ENCODE measurements at places on chromosomes 16 and 17.
A peak's percentile ranks its signal among the peaks of the same experiment; 100 is the strongest.

DNA sequence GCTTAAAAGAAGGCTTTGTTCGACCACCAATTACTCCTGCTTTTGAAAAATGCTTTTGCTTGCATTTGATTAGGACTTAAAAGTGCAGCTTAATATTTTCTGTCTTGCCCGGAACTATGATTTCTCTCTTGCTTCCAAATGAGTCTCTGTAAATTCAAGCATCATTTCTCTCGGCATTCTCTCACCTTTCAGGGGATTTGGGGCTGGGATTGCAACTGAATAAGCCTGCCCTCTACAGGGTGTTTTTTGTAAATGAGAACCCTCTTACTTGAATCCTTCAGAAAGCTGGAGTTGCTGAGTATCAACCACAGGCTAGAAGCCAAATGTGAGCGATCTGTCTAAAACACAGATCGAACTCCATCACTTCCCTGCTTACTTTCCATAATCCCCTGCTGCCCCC lies 234.6 kb downstream of the TMEM114 start:
- DNase-seq = no peak

DNA sequence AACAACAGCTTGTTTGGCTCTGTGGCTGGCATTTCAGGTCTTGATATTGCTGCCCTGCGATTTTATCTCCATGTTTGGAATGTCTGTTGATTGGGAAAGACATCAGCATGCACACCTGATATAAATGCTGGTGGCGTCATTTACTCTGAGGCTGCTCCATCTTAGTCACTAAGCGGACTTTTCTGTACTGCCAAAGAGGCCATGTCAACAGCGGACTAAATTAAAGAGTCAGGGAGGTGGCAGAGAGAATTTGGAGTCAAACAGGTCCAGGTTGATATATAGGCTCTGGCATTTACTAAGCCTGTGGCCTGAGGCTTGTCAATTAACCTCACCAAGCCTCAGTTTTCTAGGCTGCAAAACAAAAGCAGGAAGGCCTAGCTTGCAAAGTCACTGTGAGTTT lies 6.2 kb downstream of the RBFOX1 start:
- no peak for DNase-seq

GRCh38 chr17:4499431-4500190 lies 930 bp downstream of the SPNS2 start:
- DNase-seq = no peak

- DNase-seq = no peak
These were observed 7.7 kb upstream of the CEP295NL start for GRCh38 chr17:78910497-78911284.

- DNase-seq = no peak
These were observed 367.0 kb downstream of the FOXL1 start for GRCh38 chr16:86945166-86945900.

DNA sequence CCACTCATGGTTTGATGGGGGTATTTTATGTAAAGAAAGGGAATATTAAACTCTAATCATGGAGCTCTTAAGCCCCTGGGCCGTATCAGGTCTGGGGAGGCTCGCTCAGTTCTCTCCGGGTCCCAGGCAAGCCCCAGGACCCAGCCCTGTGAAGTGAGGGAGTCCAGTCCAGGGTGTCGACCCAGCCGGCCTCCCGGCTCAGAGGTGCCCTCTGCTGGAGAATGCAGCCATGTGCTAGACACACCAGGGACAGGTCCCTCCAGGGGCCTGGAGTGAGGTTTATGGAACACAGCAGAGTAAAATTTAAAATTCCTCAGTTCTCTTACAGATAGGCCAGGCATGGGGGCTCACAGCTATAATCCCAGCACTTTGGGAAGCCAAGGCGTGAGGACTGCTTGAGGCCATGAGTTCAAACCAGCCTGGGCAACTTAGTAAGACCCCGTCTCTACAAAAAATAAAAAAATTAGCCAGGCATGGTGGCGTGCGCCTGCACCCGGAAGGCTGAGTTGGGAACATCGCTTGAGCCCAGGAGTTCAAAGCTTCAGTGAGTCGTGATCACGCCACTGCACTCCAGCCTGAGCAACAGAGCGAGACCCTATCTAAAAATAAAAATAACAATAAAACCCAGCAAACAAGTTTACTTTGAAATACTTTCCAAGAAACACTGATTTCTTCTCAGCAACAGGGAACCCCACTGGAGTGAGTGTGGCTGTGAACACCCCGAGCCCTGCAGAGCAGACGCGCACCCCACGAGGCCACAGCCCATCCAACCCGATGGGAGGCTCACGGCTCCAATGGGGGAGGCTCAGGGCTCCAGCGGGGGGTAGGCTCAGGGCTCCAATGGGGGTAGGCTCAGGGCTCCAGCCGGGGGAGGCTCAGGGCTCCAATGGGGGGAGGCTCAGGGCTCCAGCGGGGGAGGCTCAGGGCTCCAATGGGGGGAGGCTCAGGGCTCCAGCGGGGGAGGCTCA lies 72.2 kb downstream of the ZNF778 start:
- DNase-seq = peak; percentile 53

DNA sequence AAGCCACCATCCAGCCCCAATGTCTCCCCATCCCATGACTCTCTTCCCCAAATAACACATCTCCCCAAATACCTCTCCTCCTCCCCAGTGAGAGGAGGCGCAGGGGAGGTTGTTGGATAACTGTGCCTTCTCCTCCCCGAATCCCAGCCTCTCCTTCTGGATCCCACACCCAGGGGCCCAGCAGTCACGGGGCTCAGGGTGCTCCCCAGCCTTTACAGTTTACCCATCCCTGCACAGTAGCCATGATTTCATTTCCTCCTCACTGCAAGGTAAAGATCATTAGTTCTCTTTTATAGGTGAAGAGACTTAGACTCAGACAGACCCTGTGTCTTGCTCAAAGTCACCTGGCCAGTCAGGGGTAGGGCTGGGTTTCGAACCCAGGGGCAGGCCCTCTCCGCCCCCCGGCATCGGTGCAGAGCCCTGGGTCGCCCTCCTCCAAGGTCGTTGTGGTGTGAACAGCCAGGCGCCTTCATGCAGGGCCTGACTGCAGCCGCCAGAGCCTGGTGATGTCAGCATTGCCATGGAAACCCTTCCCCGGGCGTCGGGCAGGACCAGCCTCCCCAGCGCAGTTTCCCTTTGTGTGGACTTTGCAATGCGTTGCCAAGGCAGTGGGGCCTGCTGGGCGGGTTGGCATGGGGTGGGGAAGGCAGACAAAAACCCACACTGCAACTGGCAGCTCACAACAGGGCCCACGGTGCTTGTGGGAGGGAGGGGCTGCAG lies 53.3 kb upstream of the TOB1 start:
- DNase-seq = peak; percentile 48

Measured in stimulated activated naive B cell treated with anti-CD40 and anti-IgM and Interleukin-4, amounts not matched to agents 10 μg/mL and 1 μg/mL and 100 μg/mL, for 72 hours (primary cell).